ENCODE measurements at places on chromosomes 11 and 22.

DNA sequence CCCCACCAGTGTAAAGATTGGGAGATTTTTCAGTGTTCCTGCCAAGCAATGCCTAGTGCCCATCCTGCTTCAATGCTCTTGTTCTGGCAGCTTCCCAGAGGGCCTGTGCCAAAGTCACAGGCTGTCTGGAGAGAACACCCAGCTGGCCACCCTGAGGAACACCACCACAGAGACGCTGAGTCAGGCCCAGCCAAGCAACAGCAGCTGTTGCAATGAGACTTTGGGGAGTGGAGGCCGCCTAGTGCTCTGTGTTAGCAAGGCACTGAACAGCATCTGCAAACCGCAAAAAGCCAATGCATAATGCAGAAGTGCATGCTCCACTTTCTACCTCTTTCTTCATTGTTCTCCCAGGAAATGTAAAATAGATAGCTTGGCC is 168.1 kb downstream of the NXPE2 start:
- DNase-seq = no peak

DNA sequence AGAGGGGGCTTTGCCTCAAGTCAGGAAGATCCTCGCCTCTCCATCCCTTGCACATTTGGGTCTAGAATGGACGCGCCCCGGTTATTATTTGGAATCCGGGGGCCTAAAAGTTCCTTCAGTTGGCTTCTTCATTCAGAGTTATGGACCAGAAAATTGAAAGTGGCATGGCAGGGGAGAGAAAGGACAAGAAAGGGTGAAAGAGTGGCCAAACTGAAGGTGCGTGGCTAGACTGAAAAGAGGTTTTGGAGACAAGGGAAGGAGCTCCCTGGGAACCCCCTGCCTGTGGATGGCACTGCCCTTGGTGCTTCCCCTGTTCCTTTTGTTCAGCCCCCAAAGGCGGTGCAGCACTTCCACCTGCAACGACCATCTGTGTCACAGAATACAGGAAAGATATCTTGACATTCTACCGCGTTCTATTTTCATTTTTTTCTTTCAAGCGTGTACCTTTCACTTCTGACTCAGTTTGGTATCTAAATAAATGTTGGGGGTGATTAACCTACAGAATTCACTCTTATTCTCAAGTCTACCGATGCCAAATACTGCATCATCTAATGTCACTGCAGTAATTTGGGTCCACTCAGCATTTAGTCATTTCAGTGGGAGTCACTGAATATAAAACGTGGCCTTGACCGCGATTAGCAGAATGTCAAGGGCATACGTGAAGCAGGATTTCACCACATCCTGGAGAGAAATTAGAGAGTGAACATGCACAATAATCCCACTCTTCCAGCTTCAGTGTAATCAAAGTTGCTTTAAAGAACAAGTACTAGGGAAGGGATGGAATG is 88.1 kb upstream of the ARHGAP32 start:
- DNase-seq = no peak

DNA sequence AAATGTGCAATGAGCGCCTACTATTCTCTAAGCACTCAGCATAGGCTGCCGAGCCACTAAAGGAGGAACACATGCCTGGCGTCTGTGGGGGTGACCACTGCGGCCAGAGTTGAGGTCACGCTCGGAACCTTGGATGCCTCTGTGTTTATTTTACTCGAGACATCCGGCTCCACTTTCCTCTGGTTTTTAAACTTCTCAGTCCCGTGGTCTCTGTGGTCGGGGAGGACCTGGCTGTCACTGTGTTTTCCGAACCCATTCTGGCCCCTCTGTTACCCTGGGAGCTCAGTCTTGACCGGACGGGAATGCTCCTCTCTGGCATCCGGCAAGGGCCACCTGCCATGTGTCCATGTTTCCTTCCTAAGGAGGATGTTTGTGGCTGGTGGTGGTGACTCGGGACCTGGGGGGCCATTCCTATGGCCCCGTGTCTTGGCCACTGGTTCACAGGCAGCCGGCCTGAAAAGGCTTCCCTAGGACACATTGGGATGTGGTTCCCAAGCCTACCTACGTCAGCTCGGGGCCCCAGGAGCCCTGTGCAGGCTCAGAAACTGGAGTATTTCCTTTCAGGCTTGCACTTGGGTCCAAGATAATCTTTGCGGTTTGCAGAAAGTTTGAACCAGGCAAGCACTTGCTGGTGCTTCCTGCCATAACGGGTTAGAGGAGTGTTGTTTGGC is 46.7 kb upstream of the PARVG start:
- DNase-seq = no peak

DNA sequence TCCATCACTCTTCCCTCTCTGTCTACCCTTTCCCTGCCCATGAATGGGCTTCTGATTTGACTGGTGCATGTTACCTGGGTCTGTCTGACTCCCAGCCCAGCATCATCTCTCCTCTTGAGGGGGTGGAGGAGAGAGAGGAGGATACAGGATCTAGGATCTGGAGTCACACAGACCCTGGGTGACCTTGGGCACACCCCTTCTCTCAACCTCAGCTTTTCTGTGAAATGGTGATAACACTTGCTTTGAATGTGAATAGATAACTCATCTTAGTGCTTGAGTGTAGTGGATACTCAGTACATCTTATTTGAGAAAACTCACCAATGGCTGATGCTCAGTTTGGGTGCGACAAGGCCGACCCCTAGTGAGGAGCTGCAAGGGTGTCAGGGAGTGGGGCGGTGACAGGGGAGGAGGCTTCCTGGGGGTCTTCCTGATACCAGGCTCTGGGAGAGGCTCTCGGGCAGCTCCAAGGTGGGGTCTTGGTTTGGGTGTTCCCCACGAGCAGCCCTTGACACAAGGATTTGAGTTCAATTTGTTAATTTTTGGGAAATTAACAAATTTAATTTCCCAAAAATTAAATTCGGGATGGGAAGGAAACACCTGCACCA is 9.0 kb downstream of the INCENP start:
- no peak for DNase-seq

DNA sequence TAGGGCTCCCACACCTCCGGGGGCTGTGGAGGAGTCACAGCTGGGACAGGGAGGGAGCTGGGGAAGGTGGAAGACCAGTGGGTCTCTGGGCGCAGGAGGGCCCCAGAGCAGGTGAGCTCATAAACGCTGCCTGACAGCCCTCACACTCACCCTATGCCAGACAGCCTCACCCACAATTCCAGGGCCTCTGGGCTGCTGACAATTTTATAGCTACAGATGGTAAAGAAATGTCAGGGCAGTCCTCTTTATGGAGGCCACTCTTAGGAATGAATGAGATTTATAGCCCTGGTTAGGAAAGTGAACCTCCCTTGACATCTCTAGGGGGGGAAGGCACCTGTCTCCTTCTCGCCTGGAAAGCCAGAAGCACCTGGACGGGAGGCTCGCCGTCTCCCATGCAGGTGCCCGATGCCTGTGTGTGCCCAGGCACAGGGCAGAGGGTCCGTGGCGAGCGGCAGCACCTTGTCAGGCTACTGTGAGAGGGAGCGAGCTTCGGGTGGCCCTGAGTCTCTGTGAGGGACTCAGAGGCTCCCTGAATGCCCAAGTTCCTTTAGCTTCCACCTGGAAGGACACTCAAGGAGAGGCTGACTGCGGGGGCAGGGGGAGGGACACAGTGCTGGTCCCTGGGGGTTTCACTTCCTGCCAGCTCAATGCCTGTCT is 39.9 kb downstream of the IGSF9B start:
- no peak for DNase-seq

GRCh38 chr22:17370766-17371432 is 1.6 kb downstream of the CECR2 start:
- DNase-seq = no peak

- DNase-seq = peak; percentile 39
These were observed 8.4 kb upstream of the CCKBR start for GRCh38 chr11:6251120-6251733.

- DNase-seq = no peak
These were observed 5.3 kb downstream of the OR51F2 start for GRCh38 chr11:4826425-4826824.

- no peak for DNase-seq
These were observed 46.0 kb downstream of the CNTN5 start for GRCh38 chr11:99066618-99067317.

- DNase-seq = no peak
These were observed 6.8 kb downstream of the NXPE2 start for GRCh38 chr11:114685097-114685496.

GRCh38 chr22:35549328-35549727 is 8.7 kb downstream of the RASD2 start:
- DNase-seq = no peak

DNA sequence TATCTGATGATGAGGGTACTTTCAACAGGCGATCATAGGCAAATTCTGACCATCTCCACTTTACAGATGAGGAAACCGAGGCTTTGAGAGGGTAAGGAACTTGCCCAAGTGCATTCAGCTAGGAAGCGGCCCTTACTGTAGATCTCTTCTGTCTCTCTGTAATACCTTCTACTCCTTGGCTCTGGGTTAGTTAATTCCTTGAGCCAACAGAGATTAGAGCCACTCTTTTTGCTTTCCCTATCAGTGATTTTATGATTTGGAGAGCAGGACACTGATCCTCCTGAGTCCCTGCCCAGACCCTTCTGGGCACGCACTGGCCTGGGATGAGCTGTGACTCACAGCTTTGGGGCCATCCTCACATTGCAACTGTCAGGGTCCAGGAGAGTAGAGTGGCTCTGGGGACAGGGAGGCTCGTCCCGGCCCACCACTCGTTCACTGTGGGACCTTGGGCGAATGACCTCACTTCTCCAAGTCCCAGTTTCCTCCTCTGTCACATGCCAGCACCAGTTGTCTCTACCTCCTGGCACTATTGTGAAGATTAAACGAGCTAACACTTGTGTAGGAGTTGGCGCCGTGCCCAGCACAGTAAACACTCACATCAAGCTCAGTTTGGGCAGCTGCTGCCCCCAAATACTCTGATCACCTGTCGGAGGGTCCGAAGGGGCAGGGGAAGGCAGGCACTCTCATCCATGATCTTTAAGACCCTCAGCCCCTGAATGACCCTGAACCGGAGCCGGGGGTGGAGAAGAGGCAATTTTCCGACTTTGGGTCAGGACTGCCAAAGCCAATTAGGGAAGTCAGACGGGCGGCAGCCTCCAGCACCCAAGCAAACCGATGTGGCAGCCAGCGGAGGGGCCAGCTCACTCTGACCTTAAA is 235.0 kb downstream of the MIAT start:
- DNase-seq = no peak

DNA sequence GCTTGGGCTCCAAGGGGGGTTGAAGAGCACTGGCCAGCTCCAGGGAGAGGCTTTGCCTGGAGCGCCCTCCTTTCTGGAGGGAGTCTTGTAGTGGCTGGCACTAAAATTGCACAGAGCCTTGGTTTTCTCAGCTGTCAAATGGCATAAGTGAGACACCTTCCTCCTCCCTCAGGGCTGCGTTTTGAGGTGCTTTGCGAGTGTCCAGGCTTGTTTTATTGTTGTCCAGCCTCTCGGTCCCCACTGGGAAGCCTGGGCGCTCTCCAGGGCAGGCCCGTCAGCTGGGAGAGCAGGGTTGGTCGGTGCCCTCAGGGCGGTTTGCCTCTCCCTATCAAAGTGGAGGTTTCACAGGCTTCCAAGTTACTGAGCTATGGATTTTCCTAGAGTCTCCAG is 149.3 kb upstream of the B3GAT1 start:
- DNase-seq = no peak

GRCh38 chr11:92714111-92714510 is 255.3 kb upstream of the MTNR1B start:
- no peak for DNase-seq

- no peak for DNase-seq
These were observed 130.2 kb downstream of the NCAM1 start for GRCh38 chr11:113091481-113091780.

DNA sequence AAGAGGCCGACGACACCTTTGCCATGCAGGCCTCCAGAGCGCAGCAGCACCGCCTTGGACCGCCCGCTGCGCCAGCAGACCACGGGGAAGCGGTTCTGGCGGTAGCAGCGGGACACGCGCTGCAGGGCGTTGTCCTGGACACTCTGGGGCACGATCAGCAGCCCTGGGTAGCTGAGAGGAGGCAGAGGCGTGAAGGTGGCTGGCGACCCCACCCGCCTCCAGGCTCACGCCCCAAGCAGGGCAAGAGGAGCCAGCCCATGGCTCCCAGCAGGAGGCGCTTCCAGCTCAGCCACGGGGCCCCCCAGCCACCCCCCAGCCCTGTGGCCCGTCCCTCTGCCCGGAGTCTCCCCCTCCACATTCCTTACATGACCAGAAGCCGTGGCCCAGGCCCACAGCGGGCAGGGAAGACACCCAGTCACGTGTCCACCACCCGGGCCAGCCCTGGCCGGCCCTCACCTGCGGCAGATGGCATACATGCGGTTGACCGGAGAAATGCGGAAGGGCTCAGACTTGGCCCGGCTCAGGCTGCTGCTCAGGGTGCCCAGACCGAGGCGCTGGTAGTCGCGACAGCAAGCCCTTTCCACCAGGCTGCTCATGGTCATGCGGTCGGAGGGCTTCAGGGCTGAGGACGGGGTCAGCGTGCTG is 15.2 kb downstream of the SBF1 start:
- DNase-seq = no peak

DNA sequence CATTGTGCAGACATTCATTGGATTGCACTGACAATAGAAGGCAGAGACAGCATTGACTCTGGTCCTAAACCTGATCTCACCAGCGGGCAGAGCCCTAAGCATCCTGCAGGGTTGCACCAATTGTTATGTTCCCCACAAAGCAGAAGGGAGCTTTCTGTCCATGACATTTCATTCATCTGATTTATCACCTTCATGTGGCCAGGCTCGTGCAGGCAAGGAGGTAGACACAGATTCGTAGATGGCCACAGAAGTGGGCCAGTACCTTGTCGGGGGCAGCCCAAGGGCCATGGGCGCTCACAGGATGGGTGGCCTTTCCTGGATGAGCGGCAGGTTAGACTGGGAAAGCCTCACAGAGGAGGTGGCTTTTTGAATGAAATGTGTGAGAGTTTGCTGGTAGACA is 2.9 kb downstream of the TSKU start:
- DNase-seq = no peak

- DNase-seq = peak; percentile 77
These were observed 30.7 kb downstream of the TOM1 start for GRCh38 chr22:35330258-35330861.

GRCh38 chr11:76152741-76153570 is 53.3 kb downstream of the WNT11 start:
- no peak for DNase-seq

DNA sequence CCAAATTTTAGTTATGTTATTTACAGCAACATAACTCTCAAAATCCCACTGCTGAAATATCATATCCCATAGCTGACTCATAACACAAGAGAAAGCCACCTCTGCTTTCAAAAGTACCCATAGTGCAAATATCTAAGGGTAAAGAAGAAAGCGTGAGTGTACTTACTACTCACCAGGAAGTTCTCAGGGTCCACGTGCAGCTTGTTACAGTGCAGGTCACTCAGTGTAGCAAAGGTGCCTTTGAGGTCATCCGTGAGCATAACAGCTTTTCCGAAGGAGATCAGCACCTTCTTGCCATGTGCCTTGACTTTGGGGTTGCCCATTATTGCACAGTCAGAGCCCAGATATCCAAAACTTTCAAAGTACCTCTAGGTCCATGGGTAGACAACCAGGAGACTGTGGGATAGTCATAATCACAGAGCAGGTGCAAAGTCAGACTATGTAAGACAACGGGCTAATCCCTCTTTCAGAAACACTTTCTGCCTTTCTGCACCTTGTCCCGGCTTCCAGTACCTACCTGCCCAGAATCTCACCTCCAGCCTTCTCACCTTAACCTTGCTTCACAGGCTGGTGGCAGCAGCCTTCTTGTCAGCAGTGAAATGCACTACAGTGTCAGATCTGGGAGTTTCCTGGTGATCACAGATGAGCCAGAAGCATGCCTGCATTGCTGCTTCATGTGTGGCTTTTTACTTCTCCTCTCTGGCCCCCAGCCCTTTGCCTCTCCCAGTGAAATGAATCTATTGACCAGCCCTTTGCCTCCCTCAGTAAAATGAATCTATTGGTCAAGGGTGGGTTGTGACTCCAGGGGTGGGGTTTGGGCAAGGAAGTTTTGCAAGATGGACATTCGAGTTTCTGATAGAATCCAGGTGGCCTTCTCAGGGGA is 6.5 kb downstream of the HBG1 start:
- DNase-seq = no peak
